ENCODE measurements at places on chromosomes 7 and 10.

GRCh38 chr10:53153831-53154230 lies 381.2 kb upstream of the MBL2 start:
- no peak for DNase-seq

GRCh38 chr10:50279489-50279888 lies 28.2 kb upstream of the ASAH2 start:
- DNase-seq: no peak

DNA sequence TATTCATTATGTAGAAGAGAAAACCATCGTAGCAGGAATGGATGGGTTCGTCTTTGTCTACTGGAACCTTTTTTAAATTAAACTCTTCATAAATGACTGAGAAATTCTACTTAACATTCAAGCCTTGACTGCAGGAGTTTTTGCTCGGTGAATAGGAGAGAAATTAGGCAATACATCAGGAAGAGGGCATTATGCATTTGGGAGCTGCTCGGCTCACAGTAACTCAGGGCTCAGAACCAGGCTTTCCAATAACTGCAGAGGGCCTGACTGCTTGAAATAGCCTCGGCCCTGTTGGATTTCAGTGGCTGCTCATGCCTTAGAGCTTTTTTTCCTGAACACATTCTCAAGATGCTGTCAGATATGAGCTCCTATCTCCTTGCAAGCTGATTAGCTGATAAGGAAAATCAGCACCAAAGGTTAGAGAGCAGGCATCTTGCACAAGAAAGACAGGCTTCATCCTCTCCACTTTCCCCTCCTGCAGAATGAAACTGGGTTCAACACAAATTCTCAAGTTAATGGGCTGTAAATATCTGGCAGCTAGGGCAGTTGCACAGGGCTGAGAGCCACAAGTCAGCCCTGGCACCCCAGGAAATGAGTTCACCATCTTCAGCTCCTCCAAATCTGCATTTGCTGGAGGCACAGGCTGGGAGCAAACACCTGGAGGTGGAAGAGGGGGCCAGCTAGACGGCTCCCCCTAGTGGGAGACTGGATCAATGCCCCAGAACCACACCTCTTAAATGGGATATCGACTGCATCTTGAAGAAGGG lies 24.3 kb downstream of the TECTB start:
- no peak for DNase-seq

GRCh38 chr7:18975276-18975675 lies 142.2 kb downstream of the TWIST1 start:
- no peak for DNase-seq

DNA sequence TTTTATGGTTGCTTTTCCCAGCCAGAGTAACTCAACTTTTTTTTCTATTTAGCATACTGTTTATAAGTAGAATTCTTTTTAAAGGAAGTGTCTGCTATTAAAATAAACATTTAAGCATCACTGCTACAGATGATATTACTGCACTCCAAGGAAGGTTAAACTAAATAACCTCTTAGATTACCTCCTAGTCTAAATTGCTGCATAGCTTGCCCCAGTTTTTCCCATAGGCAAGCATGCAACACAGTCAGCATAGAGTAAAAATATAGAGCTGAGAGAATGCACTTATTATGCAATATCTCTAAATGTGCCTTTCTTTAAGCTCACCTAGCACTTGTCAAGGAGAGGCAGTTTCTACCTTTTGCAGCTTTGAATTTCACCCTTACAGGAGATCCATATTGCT lies 1392.4 kb upstream of the CELF2 start:
- no peak for DNase-seq

DNA sequence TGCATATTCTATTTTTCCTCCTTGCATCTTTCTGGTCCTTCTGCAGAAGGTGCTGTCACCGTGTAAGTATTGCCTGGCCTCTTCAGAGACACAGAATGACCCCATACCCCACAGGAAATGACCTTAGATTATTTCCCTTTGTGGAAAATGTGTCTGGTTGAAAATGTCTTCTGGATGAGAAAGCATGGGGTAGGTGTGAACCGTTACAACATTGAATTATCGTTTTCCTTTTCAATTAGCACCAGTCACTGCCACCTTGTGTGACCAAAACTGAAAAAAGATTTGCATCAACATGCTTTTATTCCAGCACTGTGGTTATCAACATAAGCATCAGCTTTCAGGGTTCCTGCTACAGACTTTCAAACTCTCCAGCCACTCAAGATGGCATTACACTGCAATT lies 58.0 kb upstream of the CELF2 start:
- no peak for DNase-seq

DNA sequence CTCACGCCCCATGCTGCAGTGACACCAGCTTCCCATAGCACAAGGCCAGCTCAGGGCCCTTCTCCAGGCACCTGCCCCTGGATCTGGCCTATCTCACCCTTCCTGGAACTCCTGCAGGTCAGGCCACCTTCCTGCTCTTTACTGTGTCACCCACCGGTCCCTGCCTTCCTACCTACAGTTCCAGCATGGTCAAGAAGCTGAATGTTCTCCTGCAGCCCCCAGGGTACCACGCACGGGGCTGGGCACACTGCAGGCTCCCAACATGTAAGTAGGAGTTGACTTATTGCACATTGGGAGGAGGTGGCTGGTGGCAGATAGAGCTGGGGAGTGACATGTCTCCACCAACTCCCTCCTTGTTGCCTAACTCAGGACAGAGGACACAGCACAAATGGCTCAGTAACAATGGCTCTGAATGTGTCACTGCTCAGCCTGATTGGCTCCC lies 14.5 kb downstream of the ITPRIP start:
- no peak for DNase-seq

DNA sequence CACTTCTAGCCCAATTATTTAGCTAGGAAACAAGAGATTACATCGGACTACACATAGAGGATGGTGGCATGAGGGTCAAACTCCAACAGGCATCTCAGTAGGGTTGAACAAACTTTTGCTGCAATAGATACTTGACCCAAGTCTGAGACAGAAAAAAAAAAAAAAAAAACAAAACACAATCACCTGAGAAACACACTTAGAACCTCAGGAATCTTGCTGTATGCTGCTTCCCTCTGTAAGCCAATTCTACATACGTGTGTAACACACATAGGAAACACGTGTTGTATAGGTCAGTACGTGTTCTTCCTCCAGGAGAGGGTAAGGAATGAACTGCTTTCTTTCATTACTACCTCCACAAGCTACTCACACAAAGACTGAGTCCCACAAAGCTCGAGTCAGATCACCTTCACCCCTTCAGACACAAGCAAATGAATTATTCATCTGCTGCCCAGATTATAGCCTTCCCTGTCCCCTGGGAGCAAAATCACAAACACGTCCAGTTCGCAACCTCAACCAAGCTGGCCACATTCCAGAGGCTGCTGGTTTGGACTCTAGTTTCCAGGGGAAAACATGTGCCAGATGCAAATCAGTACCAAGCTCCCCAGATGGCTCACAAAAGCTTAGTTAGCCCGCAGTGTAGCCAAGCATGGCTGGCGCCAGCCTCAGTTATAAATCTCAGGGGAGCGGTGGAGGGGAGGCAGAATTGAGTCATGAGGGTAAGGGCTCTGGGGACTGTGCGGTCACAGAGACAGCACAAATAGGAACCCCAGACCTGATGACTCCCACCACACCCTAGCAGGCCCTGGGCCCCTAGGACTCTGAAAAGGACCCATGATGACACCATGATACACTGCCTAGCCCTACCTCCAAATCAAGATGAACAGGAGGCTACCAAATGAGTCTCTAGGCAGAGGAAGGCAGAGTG lies 15.1 kb downstream of the PSAP start:
- DNase-seq: no peak

- no peak for DNase-seq
These were observed 284.2 kb downstream of the C7orf25 start for GRCh38 chr7:42627626-42628025.

DNA sequence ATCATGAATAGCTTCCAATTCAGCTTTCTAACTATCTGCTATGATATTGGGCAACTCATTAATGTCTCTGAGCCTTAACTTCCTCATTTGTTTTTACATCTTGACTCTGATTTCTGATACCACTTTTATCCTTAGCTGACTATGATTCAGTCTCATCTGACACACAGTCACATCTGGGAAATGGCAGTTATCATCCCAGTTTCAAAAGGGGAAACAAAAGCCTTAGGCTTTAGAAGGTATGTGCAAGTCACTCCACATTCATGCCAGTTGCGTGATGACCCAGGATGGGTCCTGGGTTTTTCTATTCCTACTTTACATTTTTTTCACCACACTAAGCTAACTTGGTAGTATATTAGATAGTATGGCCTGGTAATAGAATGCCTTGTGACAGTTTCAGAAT lies 12.7 kb downstream of the SCIN start:
- DNase-seq: no peak

- DNase-seq: no peak
These were observed 241.9 kb downstream of the FOXP2 start for GRCh38 chr7:114656466-114656865.

DNA sequence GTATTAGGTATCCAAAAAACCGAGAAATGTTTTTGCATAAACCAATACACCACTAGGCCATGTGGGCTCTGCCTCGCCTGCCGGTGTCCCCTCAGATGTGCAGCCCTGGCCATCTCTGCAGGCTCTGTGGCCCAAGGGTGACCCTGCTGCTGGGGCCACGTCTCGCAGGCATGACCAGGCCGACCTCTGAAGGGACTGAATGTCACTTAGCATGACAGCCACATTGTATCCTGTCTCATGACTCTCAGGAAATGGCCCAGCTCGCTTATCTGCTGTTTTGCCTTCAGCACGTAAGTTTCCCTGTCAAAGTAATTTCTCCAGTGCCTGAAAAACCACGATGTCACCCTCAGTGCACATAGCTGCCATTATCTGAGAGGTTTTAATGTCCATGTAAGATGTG lies 49.5 kb upstream of the ZNF32 start:
- DNase-seq: no peak

DNA sequence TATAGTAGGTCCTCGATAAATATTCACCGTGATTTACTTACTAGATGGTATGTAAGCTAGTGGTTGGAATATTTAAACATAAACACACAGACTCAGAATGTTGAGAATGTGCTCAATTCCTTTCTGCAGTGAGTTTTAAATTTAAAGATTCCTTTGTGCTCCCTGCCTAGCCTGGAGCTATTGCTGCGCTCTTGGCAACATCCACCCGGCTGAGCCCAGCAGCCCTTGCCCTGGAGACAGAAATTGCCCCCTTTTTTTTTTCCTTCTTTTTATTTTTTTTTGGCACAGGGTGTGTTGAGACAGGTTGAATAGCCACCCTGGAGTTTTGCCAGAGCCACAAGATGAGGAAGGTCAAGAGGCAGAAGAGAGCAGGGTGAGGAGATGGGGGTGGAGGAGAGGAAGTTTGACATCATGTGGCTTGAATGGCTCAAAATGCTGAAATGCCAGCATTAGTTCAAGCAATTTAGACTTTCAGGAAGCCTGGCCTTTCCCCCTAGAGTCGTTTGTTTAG lies 180.8 kb downstream of the PRKCQ start:
- no peak for DNase-seq

GRCh38 chr7:124489925-124490324 lies 275.7 kb downstream of the GPR37 start:
- DNase-seq: no peak

DNA sequence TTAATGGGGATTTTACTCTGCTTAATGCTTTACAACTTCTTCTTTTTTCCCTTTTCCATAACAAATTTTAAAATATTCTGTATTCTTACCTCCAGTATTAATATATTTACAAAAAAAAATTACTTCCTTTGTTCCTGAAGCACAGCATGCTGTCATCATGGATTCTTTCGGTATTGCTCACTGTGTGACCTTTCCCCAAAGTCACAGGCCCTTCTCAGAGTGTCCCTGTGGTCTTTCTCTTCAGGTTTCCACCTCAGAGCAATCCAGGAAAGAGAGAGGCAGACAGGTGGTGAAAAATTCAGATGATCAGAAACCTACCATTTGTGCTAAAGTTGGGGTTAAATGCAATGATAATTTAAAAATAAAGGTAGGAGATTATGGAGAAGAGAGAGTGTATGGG lies 13.0 kb downstream of the AOAH start:
- no peak for DNase-seq

- no peak for DNase-seq
These were observed 4.6 kb downstream of the BHLHA15 start for GRCh38 chr7:98215561-98216495.

DNA sequence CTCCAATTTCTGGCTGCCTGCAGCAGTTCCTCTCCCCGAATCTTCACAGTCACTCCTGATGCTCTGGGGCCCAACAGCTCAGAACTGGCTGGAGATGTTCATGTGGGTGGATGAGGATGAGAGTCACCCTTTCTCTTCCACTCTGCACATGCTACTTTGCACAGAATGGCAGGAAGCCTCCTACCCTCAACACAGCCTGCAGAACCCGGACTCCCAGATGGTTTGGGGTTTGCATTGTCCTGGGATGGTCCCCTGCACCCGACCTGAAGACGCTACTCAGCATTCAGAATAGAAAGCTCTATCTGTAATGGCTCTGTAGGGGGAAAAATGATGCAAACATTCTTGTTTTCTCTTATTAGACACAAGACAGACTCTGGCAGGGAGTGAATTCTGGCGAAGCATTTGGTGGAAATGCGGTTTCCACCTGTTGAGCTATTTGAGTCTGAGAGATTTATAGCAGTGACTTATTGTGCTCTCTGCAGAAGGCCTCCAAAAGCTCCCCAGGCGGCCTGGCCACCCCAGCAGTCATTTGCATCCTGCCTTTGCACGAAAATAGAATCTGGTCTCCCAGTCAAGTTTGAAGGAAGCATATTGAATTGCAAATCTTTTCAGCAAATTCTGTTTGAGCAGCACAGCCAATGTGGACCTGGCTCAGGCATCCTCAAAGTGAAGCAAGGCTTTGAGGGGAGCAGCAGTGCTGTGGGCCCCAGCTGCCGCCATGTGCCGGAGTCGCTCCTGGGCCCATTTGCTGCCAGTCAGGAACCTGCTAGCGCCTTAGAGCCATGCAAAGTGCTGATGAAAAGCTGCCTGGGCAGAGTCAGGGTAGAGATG lies 309.3 kb downstream of the TCERG1L start:
- DNase-seq: no peak

- no peak for DNase-seq
These were observed 67.9 kb downstream of the MTURN start for GRCh38 chr7:30202671-30203070.

DNA sequence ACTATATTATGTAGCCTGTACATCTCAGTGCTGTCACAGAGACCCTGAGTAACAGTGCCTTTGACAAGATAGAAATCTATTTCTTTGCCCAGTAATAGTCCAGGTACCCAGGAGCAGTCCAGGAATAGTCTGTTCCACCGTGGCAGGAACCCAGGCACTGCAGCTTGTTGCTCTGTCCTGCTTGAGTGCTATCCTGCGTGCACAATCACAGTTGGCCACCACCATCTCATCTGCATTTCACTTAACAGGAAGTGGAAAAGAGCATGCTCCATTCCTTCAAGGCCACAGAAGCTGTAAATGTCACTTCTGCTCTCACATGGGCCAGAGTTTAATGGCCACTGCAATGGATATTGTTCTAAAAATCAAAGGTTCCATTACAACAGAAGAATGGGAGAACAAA lies 61.5 kb upstream of the PRR15 start:
- no peak for DNase-seq

- no peak for DNase-seq
These were observed 68.9 kb upstream of the AQP1 start for GRCh38 chr7:30842542-30843451.

GRCh38 chr10:127250031-127250430 lies 53.6 kb upstream of the INSYN2A start:
- DNase-seq: no peak

Measured in stimulated activated CD8-positive, alpha-beta memory T cell treated with anti-CD3 and anti-CD28 coated beads, Interleukin-7, amount 100 ng/mL, for 24 hours (primary cell).